Left renal pelvis (tissue), 4 donors: ENCODE measurements at places on chromosomes 1 and 21.

GRCh38 chr21:20789729-20790500 is 208.3 kb upstream of the NCAM2 start:
- no peak for DNase-seq

GRCh38 chr1:180215856-180216625 is 14.0 kb upstream of the LHX4 start:
- DNase-seq: no peak

- no peak for DNase-seq
These were observed 136.1 kb downstream of the PRDM2 start for GRCh38 chr1:13836136-13836535.

DNA sequence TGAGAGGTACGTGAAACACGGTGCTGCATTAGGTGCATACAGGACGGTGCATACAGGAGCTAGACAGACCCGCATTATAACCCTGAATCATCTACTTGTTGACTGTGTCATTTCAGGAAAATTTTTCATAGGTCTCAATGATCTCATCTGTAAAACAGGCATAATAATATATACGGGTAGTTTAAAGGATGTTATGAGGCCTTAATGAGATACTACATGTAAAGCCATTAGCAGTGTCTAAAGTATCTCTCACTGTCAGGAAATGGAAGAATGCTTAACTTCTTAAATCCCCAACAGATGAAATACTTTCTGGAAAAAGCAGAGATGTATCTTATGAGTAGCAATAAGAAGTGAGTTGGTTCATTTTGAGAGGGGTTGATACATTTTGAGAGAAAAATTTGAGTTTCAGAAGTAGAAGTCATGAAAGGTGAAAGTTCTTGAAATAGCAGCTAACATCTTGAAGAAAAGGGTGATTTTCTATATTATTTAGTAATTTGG is 669.6 kb downstream of the PTPRC start:
- no peak for DNase-seq

GRCh38 chr1:93667642-93668041 is 14.0 kb downstream of the BCAR3 start:
- DNase-seq: no peak

DNA sequence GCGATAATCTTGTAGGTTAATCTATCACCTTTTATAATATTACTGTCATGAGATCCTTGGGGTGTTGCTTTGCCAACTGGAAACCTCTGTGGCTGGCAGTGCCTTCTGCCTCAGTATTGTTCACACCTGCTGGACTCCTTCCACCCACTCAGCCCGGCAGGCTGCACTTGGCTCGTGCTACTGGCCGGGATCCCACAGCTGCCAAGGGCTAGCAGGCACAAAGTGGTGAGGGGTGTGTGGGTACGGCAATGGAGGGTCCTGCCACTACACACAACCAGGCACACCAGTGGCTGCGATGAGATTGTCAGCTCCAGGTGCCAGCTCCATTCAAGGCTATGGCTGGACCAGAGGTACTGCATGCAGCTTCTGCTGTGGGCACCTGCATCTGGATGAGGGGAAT is 191.2 kb upstream of the LYPLAL1 start:
- no peak for DNase-seq

DNA sequence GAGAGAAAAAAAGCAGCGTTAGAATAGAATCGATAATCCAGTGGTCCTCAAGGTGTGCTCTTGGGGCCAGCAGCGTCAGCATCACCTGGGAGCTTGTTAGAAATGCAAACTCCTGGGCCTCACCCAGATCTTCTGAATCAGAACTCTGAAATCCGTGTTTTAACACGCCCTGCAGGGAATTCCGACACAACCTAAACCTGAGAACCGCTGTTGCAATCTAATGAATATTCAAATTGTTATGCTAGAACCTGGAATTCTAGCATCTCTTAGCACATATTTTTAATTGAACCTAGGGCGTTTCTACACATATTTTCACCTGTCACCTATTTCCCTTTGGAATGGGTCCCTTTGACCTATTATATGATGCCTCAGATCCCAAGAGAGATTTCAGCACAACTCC is 175.7 kb downstream of the PSMG1 start:
- no peak for DNase-seq

DNA sequence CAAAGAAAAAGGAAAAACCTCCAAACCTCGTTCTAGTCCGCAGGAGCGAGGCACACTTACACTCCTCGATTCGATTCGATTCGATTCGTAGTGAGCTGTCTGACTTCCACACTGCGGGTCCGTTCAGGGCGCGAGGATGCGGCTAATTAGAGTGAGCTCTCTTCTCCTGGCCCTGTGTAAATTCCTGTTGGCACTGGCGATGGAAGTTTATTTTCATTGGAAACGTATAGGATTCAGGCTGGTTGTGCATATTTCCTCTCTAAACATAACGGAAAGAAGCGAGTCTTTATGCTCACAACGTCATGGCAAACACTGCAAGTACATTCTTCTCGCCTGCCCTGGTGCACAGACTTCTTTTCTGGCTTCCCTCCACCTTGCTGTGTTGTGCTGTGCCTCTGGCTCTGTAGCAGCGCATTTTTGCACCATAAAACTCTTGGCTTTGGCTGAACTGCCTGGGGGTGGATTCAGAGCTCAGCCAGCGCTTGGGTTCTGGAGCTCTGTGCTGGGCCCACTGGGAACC is 2.7 kb downstream of the HUNK start:
- no peak for DNase-seq

- DNase-seq: no peak
These were observed 36.6 kb upstream of the ACTA1 start for GRCh38 chr1:229470406-229471043.

GRCh38 chr21:16159213-16159970 is 429.6 kb downstream of the USP25 start:
- DNase-seq: no peak

- no peak for DNase-seq
These were observed 3.2 kb downstream of the UBQLN4 start for GRCh38 chr1:156050376-156050775.

DNA sequence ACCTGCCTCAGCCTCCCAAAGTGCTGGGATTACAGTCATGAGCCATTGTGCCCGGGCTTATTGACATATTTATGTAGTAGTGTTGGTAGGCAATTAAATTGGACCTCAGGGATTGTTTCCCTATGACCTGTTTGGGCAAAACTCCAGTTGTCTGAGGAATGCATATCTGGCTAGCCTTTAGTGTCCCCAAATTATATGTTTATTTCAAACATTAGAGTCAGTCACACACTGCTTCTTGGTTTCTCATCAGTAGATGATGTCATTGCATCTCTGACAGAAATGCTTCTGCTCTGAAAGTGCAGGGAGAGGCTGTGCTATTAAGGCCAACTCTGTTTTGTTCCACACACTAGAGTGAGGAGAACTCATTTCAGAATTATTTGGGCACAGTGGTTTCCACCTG is 12.5 kb downstream of the PIP5K1A start:
- DNase-seq: no peak

- no peak for DNase-seq
These were observed 7.3 kb upstream of the RBM34 start for GRCh38 chr1:235168375-235168774.

GRCh38 chr1:147618077-147618569 is 52.2 kb downstream of the ACP6 start:
- no peak for DNase-seq

DNA sequence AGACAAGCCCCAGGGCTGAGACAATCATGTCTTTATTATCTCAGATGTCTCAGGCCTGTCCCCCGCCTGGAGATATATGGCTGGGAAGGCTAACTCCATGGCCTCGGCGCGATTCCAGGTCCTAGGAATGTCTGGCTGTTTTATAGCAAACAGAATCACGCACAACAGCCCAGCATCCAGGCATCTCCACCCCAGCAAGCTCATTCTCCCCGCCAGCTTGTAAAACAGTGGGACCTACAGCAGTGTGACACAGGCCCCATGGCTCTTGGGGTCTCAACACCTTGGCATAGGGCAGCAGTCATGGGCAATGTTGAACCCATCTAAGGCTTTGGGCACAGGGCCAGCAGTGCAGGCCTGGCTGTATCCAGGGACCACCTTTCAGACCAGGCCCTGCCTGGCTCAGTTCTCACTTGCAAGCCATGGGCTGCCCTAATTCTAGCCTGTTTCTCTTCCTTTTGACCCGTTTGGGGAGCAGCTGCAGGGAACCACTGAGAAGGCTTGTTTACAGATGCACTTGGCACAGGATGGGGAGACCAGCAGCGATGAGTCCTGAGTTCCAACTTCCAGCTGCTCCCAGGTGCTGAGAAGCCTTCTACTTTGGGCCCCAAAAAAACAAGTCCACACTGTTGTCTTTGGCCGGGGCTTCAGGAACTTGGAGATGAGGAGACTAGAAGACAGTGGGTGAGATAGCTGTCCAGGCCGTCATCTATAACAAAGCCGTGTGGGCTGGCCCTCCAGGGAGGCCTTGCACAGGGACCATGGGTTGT is 34.4 kb downstream of the WNT4 start:
- DNase-seq: peak; percentile 55

GRCh38 chr1:210124736-210125135 is 107.9 kb upstream of the SERTAD4 start:
- DNase-seq: no peak

DNA sequence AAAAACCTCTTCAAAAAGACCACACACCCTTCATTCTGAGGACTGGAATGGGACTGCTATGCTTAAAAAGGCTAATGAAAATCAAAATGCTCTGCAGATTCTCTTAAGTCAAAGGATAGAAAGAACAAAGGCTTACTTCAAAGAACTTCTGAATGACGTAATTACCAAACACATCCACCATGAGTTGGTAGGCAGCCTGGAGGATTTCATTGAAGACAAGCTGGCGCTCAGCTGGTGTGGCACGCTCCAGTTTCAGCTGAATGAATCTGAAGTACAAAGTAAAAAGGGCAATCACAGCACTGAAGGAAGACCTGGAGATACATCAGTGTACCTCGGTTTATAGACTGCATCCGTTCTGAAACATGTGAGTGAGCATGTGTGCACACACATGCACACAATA is 43.5 kb upstream of the SDC3 start:
- DNase-seq: no peak

DNA sequence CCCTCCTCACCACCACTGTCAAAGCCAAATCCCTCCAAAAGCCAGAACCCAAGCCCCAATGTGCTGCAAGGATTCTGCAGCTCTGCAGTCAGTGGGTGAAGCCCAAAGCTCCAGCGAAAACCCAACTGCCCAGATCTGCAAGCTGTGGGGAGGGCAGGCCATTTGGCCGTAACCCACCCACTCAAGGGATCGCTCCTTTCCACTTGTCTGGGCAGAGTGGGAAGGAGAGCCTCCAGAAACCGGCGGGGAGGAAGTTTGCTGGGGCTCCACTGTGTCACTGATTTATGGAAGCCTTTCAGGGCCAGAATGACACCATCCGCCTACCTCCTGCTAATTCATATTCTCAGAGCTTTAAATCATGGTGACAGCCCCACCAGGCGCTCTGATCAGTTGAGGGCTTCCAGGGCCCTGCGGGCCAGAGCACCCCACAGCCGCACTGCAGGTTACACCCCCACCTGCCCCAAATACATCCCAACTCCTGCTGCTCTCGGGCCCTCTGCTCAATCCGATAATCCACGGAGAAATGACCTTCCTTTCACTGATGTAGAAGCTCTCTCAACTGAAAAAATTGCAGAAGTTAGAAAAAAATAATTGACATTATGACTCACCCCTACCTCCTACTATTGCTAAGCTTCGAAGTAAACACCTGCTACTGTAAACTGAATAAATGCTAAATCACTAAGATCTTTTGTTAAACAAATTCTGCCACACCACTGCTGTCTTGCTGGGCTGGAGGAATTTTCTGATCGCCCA is 40.6 kb upstream of the RAB4A start:
- no peak for DNase-seq
